Sigmoid colon (tissue), 7 donors: ENCODE measurements at places on chromosomes 16 and 17. TPM values are rescaled to one million over a fixed set of nuclear protein-coding genes. Genes with fewer than 3 reads are reported as not detected.

The RASL10B gene
- 3.7 TPM for total RNA-seq

The IFI35 gene
- total RNA-seq = 60.2 TPM

GRCh38 chr16:50040018-50040417 is 15.0 kb downstream of the CNEP1R1 start:
- no peak for DNase-seq

The SPN gene
- total RNA-seq = 0.81 TPM

The DPEP2NB gene
- total RNA-seq = not detected

DNA sequence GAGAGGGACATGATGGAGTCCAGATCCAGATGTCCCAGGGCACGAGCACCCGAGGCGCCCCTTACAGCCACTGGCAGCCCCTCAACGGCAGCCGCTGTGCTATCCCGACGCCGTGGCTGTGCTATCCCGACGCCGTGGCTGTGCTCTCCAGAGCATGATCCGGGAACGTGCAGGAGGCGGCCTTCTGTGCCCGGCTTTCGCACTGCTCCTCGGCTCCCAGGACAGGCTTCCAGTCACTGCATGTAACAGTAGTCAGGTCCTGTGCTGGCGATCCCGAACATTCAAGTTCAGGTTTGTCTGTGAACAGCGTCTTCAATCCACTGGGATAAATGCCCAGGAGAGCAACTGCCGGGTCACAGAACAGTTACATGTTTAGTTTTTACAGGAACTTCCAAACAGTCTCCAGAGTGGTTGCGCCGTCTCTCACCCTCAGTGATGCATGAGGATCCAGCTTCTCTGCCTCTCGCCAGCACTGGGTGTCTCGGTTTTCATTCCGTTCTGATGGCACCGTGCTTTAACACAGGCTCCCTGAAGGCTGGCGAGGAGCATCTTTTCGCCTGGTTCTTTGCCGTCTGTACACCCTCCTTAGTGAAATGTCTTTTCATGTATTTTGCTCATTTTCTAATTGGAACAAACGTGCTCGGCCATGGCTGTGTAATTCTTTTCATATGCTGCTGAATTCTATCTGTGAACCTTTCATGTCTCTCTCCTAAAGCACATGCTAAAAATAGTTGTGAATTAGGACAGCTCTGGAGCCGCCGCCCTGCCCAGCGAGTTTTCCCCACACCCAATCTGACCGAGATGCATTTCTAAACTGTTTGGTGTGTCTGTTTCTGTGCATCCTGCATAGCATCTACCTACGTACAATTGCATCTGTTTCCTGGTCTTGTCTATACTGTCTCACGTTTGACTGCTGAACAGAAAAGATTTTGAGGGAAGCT is 72.6 kb upstream of the METRNL start:
- DNase-seq = no peak

GRCh38 chr16:84597528-84597896 is 20.4 kb downstream of the COTL1 start:
- DNase-seq = no peak

The NUDT21 gene
- 46.8 TPM for total RNA-seq

The EPN3 gene
- total RNA-seq = not detected

DNA sequence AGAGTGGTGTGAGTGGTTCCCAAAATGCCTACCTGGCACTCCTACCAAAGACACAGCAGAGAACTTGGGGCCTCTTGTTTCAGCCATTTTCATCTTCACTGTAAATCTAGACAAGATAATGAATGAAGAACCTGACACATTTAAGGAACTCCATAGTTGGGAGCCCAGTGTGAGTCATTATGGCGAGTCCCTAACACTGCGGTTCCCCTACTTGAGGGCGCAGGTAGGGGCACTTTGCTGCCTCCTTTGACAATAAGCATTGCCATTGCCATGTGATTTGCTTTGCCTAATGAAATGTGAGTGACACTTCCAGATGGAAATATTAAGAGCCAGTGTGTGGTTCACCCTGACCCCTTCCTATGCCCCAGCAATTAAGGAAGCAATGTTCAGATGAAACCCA is 517.6 kb downstream of the MAF start:
- no peak for DNase-seq

The SLC5A11 gene
- not detected for total RNA-seq
